ENCODE measurements at places on chromosomes 1 and 21.
A peak's percentile ranks its signal among the peaks of the same experiment; 100 is the strongest.

DNA sequence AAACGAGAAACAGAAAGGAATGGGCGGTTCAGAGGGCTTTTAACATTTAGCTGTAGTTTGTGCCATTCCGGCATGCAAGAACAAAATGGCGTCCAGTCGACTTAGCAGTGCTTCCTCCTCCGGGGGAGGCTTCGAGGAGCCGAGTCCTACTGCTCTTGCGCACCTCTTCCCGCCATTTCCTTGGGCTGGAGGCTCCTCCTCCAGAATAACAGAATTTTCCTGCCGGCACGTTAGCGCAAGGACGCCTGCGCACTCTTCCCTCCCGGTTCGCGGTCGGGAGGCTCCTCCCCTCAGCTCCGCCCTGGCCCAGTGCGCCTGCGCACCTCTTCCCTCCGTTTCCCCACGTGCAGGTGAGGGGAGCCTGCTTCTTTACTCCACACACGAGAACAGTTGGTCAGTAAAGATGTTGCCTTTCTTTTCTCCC lies 1.0 kb downstream of the DMRTB1 start:
- DNase-seq, result no peak

DNA sequence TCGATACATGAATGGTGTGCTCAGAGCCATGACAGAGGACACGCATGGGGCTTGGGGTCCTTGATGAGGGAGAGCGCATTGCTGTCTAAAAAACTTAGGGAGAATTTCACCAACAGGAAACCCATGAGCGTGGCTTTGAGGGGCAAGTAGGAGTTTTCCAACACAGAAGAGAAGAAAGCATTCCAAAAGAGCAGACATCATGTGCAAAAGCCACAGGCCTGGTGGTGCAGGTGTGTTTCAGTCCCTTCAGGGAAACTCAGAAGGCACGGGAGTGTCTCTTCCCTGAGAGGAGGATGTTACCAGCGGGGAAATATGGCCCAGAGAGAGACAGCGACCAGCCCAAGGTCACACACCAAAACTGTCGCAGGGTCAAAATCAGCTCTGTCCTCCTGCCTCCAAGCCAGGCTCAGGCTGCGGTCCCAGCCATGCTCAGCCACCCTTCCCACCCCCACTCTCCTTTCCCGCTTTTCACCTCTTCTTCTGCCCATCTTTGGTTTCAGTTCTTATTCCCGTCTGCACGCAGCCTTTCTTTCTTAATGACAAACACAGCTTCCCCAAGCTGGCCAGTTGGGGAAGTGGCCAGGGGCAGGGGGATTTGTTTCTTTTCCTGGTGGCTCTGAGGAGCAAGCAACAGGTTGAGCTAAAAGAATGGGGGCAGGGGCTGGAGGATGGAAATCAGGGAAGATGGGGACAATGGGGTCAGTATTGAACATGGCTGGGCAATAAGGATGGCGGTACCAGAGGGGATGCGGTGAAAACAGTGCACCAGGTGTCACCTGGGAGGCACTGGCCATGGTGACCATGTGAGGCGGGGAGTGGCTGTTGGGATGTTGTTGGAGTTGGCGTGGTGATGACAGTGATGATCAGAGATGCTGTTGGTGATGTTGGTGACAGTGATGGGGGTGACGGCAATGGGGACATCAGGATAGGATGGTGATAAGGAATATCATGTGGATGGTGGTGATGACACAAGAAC lies 10.3 kb downstream of the LAPTM5 start:
- DNase-seq, result no peak

GRCh38 chr1:23779826-23780371 lies 1.7 kb downstream of the PITHD1 start:
- no peak for DNase-seq

DNA sequence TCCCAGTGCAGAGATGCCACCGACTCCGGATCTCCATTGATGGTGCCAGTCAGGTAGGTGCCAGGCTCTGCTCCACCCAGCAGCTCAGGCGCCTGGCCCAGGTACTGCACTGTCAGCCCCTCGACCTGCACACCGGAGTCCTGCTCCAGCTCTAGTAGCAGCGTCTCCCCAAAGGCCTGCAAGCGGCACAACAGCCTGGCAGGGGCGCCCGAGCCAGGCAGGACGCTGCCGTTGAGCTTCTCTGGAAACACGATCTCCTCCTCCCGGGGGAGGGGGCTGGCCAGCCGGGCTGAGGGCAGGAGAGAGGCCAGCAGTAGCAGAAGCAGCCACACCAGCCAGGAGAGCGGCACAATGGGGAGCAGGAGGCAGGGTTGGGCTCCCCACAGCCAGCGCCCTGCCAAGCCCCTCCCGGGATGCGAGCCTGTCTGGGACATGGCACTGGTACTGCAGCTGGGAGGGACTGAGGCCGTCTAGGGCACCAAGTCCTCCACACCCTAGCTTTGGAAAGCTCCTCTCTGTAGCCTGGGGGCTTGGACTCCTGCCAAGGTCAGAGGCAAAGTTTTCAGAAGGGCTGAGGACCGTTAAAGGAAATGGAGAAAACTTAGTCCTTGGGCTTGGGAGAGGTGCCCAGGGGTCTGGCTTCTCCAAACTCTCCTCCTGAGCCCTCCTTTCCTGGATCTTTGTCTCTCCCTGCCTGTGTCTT lies 509 bp downstream of the ADAMTS4 start:
- no peak for DNase-seq

- DNase-seq, result peak; percentile 63
Measured at GRCh38 chr1:192516776-192517297, 58.7 kb upstream of the RGS1 start.

DNA sequence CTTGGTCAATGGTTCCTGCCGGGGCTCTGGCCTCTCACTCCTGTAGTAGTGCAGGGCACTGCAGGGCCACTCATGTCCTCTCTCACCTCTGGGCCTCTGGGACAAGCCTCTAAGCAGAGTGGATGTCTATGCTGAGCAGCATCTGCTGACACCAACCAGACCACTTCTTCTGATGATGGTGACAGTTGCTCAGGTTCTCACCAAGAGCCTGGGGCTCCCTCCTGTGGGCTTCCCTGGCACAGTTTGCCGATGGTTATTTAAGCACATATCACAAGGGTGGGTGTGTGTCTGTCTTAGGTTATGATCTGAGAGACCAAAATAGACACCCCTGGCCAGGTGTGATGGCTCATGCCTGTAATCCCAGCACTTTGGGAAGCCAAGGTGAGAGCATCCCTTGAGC lies 17.4 kb upstream of the GPR137B start:
- DNase-seq, result no peak

DNA sequence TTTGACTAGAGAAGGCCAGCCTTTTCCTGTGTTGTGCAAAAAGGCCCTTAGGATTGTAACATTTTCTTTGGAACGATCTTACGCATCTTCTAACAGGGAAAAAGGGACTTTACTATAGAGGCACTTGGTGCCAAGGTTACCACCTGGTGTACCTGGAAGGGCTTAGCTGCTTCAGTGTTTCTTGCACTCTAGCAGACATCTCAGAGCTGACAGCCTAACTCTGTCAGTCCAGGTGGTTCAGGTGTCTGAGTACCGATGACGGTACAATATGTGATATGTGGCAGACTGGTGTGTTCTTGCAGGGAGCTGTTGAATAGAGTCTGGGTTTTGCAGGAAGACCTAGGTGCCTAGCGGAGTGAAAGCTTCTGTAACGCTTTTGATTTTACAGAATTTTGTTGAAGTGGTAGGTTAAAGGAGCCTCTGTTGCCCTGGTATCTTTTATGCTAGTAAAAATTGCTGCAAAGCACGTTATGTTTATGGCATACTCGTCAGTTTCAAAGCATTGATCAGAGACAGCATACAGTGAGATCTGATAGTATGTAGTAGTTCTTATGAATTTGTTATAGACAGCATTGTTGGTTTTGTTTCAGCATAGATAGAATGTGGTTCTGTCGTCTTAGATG lies 1.4 kb downstream of the MAGI3 start:
- no peak for DNase-seq

DNA sequence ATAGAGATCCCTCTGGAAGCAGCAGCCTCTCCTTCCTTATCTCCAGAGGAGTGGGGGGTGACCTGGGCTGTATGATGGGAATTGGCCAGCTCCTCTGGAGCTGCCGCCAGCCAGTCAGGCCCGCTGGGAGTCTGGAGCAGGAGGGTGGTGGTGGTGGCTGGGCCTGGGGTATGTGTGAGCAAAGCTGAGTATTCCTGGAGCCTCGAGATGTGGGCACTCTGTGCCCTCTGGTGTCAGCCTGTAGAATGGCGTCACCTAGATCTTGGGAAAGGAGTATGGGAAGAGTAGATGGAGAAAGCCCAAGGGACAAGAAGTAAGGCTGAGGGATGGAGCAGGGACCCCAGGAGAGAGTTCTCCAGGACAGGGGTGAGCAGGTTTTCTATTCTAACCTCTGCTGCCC lies 16.0 kb downstream of the VANGL2 start:
- no peak for DNase-seq

- no peak for DNase-seq
Measured at GRCh38 chr1:38973659-38974437, 17.2 kb upstream of the AKIRIN1 start.

DNA sequence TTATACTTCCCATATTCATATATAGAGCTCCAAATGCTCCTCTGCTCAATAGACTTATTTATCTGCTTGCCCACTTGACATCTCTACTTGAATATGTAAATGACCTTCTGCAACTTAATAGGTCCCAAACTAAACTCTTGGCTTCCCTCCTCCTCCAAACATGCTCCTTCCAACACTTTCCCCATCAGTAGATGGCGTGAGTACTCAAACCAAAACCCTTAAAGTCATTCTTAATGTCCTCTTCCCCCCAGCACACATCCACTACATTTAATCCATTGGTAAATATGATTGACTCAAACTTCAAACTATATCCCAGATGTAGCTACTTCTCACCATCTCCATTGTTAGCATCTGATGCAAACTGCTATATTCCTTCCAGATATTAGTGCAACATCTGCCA lies 48.5 kb upstream of the PBX1 start:
- no peak for DNase-seq

DNA sequence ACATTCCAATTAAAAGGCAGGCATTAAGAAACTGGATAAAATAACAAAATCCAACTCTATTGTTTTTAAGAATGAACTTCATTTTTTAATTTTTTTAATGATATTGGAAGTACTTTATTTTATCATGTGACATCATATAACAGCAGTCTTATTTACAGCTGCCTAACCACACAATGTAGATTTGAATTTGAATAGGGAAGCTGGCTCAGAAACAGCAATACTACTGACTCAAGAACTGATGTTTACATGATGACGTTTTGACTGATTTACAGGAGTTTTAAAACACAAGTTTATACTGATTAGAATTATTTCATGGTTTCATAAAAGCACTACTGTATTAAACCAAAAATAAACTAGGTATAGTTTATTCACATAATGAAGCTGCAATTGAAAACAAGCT lies 348.7 kb upstream of the NR5A2 start:
- DNase-seq, result no peak

DNA sequence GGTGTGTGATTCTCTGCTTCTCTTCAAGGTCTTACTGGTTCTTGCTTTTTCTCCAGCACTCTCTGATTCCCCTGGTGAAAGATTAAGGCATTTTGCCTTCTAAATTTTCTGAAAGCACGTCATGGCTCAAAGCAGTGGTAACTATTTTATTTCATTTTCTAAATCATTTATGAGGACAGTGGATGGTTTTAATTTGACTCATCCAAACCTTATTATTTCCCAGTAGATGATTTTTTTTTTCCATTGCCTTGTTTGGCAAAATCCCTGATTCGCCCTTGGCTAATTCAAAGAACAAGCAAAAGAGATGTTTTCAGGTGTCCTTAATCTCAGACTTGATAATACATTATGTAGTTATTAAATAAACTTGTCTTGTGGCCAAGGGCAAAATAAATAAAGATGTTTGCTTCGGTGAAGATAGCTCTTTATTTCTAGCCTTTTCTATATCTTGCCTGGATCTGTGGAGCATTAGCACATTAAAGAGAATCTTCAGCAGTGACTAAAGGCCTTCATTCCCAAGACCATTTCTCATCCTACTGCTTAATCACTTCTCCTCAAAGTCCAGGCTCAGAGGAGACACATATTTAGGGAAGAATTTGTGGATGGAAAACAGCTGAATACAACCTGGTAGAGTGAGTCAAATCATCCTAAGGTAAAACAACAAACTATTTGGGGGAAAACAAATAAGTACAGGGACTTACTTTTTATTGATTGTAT lies 359.8 kb downstream of the DUSP10 start:
- DNase-seq, result no peak

DNA sequence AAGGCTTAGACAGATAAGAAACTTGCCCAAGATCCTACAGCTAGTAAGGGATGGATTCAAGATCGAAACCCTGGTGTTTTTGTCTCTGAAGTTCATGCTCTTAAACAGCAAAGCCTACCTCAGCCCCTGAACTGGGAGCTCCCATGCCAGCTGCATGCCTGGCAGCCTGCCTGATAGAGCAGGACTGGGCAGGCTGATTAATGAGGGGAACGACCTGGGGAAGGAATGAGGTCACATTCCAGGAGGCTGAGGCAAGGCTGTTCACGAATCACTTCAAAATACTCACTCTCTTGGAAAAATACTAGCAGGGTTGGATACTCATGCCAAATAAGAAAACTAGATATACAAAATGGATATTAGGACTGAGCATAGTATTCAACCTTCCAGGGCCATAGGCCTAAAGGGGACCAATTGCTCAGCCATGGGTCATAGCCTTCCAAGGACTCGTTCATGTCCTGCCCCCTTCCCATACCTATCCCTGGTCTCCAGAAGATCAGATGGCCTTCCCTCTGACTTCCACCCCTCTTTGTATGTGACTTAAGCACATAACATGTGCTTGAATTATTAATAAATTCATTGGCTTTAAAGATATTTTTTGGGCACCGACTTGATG lies 15.6 kb upstream of the TACSTD2 start:
- DNase-seq, result no peak

- DNase-seq, result no peak
Measured at GRCh38 chr1:165114022-165114888, 242.3 kb downstream of the LMX1A start.

DNA sequence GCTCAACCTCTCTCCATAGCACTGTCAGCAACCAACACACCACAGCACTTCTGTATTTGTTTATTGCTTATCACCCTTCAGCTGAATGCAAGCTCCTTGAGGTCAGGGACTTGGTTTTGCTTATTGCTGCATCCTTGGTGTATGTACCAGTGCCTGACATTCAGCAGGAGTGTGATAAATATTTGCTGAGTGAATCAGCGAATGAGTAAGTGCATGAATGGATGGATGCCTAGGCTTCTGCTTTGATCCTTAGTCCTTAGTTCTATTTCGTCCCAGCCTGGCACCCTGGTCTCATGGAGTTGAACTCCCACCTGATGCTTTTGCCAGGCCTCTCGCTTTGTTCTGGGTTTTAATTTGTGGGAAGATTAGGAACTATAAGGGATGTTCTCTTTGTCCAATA lies 88.2 kb downstream of the ZSCAN20 start:
- no peak for DNase-seq

GRCh38 chr1:67609577-67610341 lies 75.2 kb upstream of the GADD45A start:
- DNase-seq, result no peak

DNA sequence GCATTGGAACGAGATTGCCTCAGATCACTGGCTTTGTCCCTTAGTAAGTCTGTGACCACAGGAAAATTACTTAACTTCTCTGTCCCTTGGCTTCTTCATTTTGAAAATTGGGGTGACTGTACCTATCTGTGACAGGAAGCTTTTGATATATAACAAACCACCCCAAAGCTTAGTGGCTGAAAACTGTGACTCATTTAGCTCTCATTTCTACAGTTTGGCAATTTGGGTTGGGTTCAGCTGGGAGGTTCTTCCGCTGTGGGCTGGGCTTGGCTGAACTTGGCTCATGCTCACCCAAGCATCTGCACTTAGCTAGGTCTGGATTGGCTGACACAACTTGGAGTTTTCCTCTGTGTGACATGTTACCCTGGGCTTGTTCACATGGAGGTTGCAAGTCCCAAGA lies 14.0 kb downstream of the C1orf94 start:
- DNase-seq, result no peak
